Foreskin keratinocyte (primary cell): ENCODE measurements at places on chromosomes 3 and 15.
A peak's percentile ranks its signal among the peaks of the same experiment; 100 is the strongest.

- DNase-seq = no peak
Observed at GRCh38 chr3:46904303-46905212, 27.0 kb downstream of the PTH1R start.

GRCh38 chr3:15107075-15107947 is 8.4 kb upstream of the RBSN start:
- no peak for DNase-seq

DNA sequence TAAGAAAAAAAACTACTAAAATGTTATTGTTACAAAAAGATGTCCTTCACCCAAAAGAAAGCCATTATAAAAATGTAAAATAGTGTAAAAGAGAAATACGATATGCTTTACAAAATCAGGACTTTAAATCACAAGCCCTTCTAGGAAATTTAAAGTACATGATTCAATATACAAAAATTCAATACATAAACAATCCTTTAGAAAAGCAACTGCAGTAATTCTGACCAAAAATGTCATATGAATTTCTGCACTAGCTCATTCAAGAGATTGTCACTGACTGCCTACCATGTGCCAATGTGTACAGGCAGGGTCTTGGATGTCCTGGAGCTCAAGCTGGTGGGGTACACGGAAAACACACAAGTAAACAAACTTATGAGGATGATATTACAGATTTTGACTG is 2.5 kb downstream of the MORC1 start:
- no peak for DNase-seq

GRCh38 chr15:94909510-94909909 is 678.1 kb downstream of the MCTP2 start:
- DNase-seq = peak; percentile 27

DNA sequence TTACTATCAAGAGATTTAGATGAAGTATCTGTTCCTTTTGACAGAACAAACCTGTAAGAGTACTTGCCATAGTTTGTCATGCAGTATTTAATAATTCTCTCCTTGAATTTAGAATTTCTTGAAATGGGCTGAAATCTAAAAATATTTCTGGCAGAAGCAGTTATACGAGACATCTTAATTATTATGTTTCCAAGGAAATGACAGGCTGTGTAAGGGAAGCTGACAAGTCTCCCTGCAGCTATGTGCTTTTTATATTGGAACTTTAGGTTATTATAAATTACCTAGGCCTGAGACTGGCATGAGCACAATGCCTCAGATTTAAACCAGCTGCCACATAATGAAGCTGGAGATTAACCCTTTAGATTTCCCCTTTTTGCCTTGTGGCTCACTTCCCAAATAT is 365.0 kb upstream of the EPHA6 start:
- no peak for DNase-seq

DNA sequence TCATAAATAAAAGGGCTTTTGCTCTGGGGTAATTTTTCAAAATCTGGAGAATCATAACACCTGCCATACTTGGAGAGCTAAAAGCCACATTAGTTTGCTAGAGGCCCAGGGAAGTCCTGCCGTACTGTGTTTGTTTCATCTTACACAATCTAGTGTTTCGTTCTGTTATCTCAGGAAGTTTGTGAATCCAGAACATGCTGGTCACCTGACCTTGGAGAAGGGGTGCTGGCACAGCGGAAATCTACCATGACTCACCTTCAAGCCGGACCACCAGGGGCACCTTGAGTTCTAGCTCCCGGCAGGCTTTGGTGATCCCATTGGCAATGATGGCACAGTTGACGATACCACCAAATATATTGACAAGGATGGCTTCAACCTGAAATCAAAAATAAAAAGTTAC is 253.9 kb downstream of the SUCLG2 start:
- DNase-seq = no peak

GRCh38 chr3:52795298-52795900 is 803 bp downstream of the ITIH3 start:
- no peak for DNase-seq

GRCh38 chr15:46703871-46704637 is 1013.3 kb upstream of the SEMA6D start:
- DNase-seq = no peak

GRCh38 chr3:172096881-172097420 is 57.6 kb downstream of the FNDC3B start:
- peak; percentile 77 for DNase-seq

DNA sequence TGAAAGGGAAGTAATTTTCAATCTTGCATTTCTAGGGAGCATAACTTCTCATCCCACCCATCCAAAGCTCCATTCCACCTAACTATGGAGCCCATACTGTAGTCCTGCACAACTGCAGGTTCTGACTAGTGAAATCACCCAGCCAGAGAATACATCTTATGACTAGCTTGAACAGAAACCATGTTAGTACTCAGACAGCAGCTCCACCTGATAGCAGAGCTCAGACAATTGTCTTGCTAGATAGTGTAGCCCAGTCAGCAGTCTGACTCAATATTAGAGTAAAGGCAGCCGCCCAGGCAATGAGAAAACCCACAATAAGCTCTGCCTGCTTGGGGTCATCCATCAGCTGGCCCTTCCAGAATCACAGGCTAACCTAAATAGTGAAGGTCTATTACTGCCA is 544.7 kb upstream of the GBE1 start:
- DNase-seq = peak; percentile 0

DNA sequence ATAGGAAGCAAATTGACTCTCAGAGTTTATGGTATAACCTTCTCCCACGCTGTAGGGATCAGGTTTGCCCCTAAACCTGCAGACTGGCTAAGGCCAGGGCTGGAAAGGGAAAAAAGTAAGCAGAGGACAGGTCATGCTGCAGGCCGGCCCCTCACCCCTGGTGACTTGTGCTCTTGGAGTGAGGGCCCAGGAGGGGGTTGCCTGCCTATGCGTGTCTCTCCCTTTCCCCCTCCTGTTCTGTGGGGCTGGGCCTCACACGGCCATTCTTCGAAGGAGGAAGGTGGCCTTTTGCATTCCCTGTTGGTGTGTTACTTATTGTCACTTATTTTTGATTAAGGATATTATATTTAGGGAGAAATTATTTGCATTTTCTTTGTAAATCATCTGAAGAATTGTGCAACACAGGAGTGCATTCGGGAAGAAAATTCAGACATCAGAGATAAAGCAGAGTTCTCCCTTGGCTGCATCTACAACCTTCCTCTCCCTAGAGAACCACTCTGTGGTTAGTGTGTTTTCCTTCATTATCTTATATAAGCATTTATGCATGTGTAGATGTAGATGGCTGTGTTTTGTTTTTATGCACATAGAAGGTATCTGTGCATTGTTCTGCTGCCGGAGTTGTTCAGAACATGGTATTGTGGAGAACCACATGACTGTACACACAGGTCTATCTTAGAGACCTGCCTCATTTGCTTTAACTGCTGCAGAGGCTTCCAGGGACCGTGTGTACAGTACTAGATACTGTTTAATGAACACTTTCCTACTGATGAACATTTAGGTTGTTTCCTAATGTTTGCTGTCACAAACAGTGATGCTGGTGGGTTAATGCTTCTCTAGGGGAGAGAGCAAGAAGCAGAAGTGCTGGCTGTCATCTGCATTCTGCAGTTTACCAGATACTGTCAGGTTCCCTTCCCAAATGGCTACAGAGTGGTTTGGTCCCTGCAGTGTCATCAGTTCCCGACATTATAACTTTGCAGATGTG is 133.5 kb downstream of the APBA2 start:
- no peak for DNase-seq

- no peak for DNase-seq
Observed at GRCh38 chr15:90097475-90097874, 4.8 kb downstream of the IDH2 start.

DNA sequence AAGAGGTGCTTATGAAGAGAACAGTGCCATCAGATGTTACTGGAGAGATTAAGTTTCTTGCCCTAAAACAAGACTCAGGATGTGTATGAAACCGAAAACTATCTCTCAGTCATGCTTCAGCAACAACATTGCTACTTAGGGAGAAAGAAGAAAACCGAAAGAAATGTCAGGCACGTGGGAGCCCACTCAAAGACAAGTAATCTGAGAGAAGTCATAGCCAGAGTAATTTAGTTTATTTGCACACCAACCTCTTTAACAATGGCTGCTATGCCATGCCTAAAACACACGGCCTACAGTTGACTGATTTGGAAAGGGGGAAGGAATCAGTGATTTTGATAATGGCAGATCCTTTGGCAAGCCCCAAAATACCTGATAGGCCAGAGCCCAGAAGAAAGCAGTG is 162.9 kb downstream of the TIGIT start:
- no peak for DNase-seq

- no peak for DNase-seq
Observed at GRCh38 chr3:64079369-64080150, 56.3 kb upstream of the PSMD6 start.

- no peak for DNase-seq
Observed at GRCh38 chr15:52787549-52788098, 2.5 kb downstream of the ONECUT1 start.

GRCh38 chr15:101167411-101167752 is 84.5 kb downstream of the CHSY1 start:
- DNase-seq = no peak

DNA sequence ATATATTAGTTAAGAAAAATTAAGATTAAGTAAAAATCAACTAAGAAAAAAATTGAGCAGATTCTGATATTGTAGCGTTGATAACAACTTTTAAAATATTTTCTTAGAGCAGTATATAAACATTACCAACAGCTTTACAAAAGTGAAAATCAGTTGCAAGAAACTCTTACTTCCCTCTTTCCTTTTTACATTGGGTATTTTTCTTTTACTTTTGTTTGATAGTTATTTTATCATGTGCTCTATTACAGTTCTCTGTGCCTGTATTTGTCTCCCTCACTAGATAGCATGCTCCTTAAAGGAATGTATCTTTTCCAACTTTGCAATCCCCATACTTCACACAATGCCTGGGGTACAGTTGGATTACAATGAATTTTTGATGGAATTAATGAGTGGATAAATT is 87.5 kb upstream of the P3H2 start:
- no peak for DNase-seq

- no peak for DNase-seq
Observed at GRCh38 chr3:50302095-50303012, 1.0 kb downstream of the HYAL1 start.

DNA sequence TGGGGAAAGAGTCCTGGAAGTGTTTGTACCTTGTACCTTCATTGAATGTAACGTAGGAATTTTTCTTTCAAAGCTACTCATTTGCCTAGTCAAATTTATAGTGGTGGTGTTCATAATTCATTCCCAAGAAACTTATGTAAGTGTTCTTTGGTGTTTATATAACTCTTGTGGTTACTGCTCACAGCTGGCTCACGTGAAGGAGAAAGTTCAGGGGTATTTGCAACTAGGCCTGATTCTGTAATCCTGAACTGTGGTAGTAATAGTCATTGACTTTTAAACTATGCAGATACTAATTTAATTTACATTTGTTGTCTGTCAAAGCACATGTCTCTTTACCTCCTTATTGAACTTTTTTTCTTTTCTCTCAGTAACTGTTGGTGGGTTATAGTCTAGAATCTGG is 50.5 kb upstream of the TEX264 start:
- no peak for DNase-seq

- no peak for DNase-seq
Observed at GRCh38 chr3:104825116-104825515, 541.6 kb upstream of the ALCAM start.

DNA sequence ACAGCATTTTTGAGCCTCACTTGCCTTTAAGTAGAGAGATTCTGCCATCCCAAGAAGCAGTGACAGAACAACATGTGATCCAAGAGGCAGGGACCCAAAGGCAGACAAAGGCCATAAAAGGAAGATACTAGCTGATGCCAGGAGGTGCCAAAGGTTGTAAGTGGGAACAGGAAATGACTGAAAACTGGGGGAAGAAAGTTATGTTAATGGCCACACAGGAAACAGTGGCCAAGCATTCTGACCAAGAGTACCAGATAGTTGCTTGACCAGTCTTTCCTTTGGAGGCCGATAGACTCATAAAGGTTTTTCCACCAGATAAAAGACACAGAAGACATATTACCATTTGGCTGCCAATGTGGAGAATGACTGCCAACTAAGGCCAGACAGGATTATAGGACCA is 274.5 kb upstream of the PEX5L start:
- DNase-seq = no peak

DNA sequence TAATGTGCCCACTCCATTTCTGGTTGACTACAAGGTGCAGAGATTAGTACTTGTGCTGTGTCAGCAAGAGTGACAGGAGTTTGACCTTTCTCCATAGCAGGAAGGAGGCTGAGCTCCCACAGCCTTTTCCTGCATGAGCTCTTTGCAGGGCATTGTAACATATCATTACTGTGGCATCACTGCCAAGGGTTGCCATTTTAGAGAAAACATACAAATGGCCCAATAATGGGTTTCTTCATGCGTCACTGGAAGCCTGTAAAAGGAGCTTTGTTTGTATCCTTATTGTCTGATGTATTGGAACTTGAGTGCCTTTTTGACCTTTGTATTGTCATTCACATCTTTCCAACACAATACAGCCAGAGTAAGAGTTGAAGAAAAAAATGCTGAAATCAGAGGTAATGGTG is 323.0 kb upstream of the CDIN1 start:
- no peak for DNase-seq

GRCh38 chr15:61122647-61123375 is 106.3 kb downstream of the RORA start:
- no peak for DNase-seq

GRCh38 chr3:134419214-134419959 is 45.1 kb upstream of the AMOTL2 start:
- no peak for DNase-seq

- peak; percentile 72 for DNase-seq
Observed at GRCh38 chr15:100495861-100496260, 32.9 kb downstream of the CERS3 start.

- DNase-seq = no peak
Observed at GRCh38 chr3:8768364-8769087, 887 bp downstream of the OXTR start.

GRCh38 chr3:134682196-134682880 is 31.5 kb upstream of the KY start:
- no peak for DNase-seq

DNA sequence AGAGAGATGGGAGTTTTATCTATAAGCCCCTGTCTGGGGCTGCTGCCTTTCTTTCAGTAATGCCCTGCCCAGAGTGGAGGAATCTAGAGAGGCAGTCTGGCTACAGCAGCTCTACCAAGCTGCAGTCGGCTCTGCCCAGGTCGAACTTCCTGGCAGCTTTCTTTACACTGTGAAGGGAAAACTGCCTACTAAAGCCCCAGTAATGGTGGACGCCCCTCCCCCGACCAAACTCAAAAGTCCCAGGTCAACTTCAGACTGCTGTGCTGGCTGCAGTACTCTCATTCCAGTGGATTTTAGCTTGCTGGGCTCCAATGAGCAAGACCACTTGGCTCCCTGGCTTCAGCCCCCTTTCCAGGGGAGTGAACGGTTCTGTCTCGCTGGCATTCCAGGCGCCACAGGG is 65.9 kb upstream of the RARB start:
- no peak for DNase-seq

GRCh38 chr3:25365636-25366035 is 62.4 kb upstream of the RARB start:
- no peak for DNase-seq

- peak; percentile 52 for DNase-seq
Observed at GRCh38 chr3:175606650-175607318, 747.6 kb downstream of the NAALADL2 start.

- no peak for DNase-seq
Observed at GRCh38 chr3:160806686-160807085, 50.7 kb downstream of the PPM1L start.

- DNase-seq = no peak
Observed at GRCh38 chr15:94526071-94526689, 294.8 kb downstream of the MCTP2 start.
